ENCODE measurements at places on chromosomes 5 and 9. TPM values are rescaled to one million over a fixed set of nuclear protein-coding genes. Genes with fewer than 3 reads are reported as not detected.

- no peak for DNase-seq
Observed at GRCh38 chr5:174482607-174483024, 241.8 kb upstream of the MSX2 start.

DNA sequence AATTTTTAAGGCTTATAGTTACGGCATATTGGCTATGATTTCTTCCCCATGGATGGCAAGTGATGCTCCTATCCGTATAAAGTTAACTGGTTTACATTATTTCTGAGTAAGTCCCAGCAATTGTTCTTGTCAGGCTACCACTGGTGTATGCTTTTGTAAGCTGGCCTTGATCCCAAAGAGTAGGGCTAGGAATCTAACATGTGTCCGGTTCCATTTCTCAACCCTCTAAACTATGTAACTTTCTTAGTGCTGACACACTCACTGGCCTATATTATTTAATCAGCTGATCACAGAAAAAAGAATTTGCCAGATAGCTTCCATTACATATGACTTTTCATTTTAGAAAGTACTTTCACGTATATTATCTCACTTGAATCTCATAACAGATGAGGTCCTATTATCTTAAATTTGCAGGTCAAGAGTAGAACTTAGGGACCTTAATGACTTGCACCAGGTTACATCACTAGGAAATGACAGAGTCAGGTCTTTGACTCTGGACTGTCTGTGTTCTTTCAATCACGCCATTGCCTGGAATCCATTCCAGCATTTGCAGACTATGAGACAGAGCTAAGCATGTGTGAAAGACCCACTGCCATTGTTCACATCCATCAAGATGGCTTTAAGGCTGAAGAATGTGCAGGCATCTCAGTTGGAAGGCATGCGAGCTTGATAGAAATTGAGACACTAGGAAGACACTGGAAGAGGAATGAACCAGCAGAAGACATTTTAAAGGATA, 362.9 kb downstream of the ARRDC3 start:
- no peak for DNase-seq

GRCh38 chr5:36653044-36653705, 46.8 kb downstream of the SLC1A3 start:
- DNase-seq, result no peak

CCDC180 gene
- total RNA-seq, result 14.0 TPM

DNA sequence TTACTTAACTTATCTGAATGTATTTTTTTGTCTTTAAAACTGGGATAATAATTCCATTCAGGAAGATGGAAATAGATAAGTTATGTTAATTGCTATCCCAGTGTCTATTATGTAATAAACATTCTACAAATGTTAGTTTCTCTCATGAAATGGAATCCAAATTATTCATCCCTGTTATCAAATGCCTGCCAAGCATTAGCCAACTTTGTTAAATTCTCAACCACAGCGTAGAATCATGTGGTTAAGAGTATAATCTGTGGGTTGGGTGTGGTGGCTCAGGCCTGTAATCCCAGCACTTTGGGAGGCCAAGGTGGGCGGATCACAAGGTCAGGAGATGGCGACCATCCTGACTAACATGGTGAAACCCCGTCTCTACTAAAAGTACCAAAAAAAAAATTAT, 912.9 kb upstream of the SEMA6A start:
- no peak for DNase-seq

DNA sequence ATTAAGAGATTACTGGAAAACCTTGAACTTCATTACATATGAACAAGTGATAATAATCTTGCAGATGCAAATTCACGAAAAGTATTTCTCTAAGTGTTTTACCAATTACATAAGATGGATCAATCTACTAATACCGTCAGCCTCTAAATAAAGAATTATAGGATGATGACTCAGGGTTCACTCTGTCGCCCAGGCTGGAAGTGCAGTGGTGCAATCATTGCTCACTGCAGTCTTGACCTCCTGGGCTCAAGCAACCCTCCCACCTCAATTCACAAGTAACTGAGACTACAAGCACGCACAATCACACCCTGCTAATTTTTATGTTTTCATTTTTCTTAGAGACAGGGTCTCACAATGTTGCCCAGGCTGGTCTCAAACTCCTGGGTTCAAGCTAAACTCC, 56.1 kb downstream of the CHD1 start:
- no peak for DNase-seq

Measured in tibial nerve (tissue), 4 donors.